ENCODE measurements at places on chromosomes 12 and 14.

DNA sequence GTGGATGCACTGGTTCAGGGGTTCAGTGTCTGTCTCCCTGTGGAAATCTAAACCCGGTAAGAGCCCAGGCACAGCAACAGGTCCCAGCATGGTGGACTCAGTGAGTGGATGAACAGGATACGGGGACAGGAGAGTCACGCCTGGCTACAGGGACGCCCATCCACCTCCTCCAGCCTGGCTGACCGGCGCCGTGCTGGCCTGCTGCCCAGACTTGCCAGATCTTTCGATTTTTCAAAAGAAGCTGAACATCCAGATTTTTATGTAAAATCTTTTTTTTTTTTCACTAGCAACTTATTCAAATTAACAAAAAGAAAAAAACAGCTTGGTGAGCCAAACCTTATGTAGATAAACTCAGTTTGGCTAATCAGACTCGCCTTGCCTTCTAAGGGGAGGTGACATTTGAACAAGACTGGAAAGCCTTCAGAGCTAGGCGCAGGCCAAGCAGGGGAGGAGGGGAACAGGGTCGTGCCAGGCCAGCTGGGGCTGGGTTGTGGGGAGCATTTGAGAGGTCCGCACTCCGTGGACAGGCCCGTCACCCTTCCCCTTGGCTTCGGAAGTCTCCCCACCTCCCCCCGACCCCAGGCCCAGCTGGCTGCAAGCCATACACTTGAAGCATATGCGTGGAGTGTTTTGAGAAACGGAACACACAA lies 87.8 kb upstream of the NCOR2 start:
- no peak for DNase-seq

DNA sequence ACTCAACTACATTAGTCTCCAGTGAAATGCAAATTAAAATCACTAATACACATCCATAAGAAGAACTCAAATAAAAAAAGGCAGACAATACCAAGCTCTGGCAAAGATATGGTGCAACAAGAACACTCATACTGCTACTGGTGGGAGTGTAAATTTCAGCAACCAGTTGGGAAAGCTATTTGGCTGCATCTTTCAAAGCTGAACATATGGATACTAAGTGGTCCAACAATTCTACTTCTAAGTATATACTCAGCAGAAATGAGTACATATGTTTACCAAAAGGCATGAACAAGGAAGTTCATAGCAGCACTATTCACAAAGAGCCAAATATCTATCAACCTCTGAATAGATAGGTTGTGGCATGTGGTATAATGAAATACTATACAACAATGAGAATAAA lies 27.3 kb downstream of the CAPS2 start:
- no peak for DNase-seq

- DNase-seq = no peak
These were observed 1.2 kb downstream of the ATF7 start for GRCh38 chr12:53624956-53625355.

DNA sequence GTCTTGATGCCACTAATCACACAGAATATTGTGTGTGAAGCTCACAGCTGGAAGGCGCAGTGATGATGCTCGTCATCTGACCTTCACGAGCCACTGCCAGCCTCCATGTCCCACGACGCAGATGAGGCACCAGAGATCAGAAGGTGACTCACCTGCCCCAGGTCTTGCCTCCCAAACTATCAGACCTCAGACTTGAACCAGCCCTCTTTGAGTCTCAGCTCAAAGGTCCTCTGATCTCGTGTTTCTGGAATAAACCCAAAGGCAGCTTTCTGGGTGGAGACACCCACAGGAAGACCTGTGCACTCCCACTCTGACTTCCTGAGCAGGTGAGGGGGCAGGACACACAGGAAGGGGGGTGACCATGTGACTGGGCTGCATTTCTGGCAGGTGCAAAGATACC lies 19.6 kb upstream of the CHGA start:
- no peak for DNase-seq

DNA sequence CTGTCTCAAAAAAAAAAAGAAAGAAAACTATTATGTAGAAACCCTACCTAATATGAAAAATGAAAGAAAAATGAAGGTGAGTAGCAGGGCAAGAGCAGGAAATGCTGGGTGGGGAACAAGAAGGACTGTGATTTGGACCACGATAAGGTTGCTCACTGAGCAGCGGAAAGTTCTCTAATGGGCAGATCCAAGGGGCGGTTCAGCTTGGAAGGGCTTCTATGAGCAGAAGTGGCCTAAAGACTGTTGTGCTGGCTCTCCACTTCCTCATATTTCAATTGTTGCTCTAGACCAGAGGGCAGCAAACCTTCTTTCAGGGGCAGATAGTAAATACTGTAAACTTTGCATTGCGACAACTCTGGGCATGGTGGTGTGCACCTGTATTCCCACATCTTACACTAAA lies 16.3 kb upstream of the NFYB start:
- DNase-seq = no peak

Data from stimulated activated CD4-positive, alpha-beta T cell treated with anti-CD3 and anti-CD28 coated beads, Interleukin-4, amount 100 ng/mL, for 4 hours (primary cell).